ENCODE measurements at places on chromosomes 7 and 10.
A peak's percentile ranks its signal among the peaks of the same experiment; 100 is the strongest.

DNA sequence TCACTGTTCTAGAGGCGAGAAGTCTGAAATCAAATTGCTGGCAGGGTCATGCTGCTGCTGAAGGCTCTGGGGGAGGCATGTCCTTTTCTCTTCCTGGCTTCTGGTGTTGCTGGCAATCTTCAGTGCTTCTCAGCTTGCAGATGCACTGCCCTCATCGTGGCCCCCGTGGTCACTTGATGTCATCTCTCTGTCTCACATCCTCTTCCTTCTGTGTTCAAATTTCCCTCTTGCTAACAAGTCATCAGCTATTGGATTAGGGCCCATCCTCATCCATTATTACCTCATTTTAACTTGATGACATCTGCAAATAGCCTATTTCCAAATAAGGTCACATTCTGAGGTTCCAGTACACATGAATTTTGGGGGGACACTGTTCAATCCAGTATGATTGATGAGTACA is 36.6 kb upstream of the SRGN start:
- DNase-seq: peak; percentile 12

DNA sequence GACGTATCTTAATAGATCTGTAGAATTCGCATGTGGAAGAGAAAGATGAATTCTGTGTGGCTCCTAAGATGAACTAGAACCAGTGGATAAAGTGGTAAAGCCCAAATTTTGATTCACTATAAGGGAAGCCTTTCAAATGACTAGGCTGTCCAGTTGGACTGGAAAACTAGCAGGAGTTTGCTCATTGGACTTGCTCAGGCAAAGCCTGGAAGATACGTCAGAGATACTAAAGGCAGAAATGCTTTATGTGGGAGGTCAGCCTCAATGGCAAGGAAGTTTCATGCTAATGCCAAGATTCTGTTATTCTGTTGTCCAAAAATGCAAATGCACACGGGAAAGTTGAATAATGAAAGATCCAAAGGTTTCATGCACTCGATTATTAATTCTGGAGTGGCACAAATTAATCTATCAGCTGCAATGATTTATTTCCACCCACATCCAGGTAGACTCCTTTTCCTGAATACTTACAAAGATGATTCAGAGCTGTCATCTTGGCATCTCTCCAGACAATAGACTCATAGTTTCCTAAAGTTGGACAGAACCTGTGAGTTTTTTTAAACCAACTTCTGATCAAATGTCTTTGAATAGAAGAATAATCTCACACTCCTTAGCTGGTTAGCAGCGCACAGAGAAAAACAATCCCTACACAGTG is 20.5 kb upstream of the PPP1R3C start:
- DNase-seq: no peak

- DNase-seq: no peak
Measured at GRCh38 chr10:120369856-120370276, 87.2 kb upstream of the PLPP4 start.

DNA sequence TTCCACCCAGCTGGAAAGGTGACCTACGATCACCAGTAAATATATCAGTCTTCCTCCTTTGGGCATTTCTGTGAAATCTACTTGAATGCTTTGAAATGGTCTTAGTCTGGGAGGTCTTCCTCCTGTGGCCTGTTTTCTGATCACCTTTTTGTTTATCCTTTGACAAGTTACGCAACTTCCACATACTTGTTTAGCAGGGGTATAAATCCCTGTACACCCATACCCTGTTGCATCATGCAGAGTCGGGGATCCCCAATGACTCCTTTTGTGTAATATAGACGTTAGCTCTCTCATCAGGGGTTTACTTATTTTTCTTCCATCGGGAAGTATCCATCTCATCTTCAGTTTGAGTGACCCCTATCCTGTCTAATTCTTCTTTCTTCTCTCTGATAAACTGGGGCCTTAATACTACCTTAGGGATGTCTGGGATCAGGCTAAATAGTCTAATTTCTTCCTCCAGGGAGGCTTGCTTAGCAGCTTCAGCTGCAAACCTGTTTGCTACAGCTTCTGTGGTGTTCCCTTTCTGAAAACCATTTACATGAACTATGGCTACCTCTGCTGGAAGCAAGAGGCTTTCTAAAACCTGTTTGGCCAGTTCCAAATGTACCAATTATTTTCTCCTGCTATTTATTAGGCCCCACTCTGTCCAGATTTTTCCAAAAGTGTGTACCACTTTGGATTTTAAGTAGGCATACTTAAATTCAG is 25.8 kb downstream of the MAPK8 start:
- DNase-seq: no peak

DNA sequence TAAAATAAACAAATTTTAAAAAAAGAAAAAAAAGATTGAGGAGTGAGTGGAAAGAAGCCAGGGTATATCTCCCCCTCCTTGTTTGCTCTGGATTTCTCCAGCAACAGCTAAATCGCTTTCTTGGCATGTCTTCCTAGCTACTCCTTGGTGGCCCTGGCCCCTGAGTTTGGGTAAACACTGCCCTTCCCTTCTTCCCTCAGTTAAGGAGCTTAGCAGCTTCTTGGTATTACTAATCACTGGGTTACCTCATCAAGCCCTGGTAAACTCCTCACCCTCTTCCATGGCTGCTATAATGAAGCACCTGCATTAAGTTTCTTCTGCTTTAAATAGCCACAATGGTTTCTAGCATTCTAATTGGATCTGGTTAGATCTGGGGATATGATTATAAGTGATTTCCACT is 269.8 kb downstream of the FZD1 start:
- DNase-seq: no peak

DNA sequence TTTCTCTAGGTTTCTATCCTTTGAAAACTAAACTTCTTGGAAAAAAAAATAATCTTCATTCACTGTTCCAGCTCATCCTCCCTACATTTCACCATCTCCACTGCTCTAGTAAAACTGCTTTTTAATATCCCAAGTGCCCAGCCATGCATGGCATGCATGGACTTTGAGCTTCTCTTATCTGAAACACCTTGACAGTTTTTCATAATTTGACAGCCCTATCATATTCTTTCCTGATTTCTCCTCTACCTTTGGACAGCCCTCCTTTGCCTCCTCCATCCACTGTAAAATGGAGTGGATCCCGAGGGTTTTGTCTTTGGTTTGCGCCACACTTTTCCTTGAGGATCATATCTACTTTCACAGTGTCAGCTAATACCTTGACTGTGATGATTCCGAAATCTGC is 212.8 kb downstream of the ANK3 start:
- no peak for DNase-seq

DNA sequence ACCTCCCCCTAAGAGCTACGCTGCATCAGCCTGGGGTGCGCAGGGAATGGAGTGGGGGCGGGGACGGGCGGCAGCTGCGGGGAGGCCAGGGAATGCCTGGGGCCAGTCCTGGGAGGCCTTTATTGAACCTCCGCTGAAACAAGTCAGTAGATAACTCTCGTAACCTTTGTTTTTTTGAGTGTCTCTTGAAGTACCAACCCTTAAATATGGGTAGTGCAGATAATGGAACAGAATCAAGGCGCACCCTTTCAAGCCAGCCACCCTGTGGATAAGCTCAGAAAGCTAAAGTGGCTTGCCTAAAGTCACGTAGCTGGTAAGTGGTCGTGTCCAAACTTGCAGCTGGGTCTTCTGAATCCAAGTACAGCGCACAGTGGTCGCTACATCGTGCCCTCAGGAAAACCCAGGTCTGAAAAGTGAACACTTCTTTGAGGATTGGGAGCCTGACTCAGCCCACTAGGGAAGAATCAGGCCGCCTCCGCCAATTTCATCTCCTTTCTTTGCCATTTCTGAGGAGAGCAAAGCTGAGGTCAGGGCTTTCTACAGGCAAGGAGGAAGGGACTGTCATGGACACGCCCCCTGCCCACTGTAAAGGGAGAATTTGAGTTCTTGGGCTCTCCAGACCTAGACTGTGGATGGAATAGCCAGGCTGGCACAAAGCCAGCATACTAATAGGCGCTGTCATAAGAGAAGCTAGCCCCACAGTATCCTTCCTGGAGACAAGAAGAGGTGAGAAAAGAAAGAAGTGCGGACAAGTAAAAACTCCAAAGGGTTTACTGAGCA is 3.2 kb upstream of the EGR2 start:
- DNase-seq: no peak

- no peak for DNase-seq
Measured at GRCh38 chr7:151777495-151777880, 99.4 kb downstream of the PRKAG2 start.
